SK-N-MC (cell line): ENCODE measurements at places on chromosomes 11 and 22.

GRCh38 chr22:29327089-29327764 lies 11.7 kb upstream of the RASL10A start:
- no peak for DNase-seq

DNA sequence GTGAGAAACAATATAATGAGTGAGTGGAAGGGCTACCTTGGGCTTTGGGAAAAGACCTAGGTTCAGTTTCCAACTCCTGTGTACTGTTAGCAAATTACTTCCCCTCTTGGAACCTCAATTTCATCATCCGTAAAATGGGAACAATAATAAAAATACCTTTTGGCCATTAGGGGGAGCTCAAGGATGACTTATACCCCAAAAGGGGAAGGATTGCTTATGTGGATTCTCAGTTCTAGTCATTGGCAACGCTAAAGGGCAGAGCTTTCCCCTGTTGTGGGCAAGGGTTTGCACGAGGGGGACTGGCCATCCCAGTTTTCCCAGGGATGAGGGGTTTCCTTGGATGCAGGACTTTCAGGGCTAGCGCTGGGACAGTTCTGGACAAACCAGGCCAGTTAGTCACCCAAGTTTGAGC lies 3.1 kb upstream of the COMMD9 start:
- DNase-seq: no peak

DNA sequence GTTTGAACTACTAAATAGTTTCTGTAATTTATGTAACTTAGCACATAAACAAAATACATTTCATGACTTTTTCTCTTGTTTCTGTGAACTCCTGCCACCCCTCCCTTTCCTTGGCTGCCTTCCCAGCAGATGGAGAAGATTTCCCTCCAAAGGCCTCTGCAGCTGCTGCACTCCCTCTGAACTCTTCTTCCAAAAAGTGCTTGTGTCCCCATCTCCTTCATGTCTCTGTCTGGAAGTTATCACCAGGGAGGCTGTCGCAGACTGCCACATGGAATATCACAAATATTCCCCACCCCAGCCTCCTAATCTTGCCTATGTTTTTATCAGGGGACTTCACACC lies 1068.3 kb downstream of the OPCML start:
- no peak for DNase-seq

DNA sequence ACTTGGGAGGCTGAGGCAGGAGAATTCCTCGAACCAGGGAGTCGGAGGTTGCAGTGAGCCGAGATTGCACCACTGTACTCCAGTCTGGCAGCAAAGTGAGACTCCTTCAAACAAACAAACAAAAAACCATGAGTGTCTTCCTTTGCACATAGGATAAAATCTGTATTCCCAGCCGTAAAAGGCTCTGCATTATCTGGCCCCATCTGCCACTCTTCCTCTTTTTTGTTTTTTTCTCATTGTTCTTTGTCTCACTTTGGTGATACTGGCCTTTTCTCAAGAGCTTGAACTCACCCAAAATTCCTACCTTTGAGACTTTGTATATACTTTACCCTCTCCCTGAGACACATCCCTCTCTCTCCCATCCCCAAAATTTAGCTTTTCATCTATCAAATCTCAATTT lies 17.6 kb downstream of the FDX1 start:
- DNase-seq: no peak

- no peak for DNase-seq
These were observed 1004.1 kb downstream of the OPCML start for GRCh38 chr11:132528181-132528580.

DNA sequence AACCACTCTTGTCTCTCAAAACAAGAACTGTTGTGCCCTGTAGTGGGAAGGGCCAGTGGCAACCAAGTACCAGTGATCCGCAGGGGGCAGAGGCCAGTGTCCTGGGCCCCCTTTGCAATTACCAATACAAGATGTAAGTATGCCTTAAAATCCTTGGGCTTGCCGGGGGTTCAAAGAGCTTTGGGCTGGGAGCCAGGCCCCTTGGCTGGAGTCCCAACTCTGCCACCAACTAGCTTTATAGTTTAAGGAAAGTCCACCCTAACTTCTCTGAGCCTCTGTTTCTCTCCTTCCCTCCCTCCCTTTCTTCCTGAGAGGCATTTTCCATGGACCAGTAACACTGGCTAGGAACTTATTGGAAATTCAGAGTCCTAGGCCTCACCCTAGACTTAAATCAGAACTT lies 15.5 kb downstream of the CLMP start:
- no peak for DNase-seq

DNA sequence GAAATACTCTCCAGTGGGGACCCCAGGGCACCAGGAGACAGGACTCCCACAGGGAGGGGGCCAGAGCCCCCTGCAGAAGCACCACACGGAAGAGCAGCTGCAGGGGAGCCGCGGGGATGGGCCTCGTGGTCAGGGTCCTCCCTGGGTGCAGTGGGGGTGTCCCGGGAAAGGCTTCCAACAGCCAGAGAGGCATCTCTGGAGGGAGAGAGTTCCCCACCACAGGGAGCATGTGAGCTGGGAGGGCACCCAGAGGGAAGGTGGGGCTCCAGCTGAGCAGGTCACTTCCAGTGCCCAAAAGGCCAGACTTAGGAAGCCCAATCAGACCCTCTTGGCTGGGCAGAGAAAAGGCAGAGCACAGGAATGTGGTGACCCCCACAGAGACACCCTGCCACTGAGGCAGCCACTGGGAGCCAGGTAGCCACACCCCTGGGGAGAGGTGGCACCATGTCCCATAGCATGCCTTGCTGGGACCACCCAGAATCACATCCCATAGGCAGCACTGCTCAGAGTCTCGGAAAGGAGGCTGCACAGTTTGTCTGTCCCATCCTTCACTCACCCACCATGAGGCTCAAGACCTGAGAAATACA lies 49.9 kb upstream of the LMO1 start:
- no peak for DNase-seq

GRCh38 chr11:131194726-131195125 lies 175.7 kb upstream of the NTM start:
- no peak for DNase-seq

- no peak for DNase-seq
These were observed 203.7 kb downstream of the FAM181B start for GRCh38 chr11:82529936-82530335.

DNA sequence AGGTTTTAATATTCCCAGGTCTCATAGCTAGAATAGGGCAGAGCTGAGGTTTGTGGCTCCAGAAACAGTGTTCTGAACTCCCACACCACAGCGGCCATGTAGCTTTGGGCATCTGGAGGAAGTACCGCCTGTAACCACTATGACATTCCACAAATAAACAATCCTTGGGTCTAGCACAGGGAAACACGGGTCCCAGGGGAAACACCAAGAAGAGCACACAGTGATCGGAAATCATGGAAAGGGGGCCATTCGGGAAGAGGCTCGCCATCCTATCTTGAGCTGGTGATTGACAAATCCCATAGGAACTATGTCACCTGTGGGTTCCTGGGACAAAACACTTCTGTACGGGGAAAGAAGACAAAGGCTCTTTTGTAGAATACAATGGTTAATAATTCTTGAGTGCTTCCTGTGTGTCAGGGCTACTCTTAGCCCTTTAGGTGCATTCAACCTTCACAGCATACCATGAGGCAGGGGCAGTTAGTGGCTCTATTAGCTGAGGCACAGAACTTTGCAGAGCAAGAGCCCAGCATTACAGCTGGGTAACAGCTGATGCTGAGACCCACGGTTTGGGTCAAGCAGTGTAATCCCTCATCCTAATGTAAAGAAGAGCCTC lies 514.2 kb downstream of the NTM start:
- DNase-seq: no peak

- no peak for DNase-seq
These were observed 907.1 kb downstream of the DLG2 start for GRCh38 chr11:84719935-84720577.

DNA sequence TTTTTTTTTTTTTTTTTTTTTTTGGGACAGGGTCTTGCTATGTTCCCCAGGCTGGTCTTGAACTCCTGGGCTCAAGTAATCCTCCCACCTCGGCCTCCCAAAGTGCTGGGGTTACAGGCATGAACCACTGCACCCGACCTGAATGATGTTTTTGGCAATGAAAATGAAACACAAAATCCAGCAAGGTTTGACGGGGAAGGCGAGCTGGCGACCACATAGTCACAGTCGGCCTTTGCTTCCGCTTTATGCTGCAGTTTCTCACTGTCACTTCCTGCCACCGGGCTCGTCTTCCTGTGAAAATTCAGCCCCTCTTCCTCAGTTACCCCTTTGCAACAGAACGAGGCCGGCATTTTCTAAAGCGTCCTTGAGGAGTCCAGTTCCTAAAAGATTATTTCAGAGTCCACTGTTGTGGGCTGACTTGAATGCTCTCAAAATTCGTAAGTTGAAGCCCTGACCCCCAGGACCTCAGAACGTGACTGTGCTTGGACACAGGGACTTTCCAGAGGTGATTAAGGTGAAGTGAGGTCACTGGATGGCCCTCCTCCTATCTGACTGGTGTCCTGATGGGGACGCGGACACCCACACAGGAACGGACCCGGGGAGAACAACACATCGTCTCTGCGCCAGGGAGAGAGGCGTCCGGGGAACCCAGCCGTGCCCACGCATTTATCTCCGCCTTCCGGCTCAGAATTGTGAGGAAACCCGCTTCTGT lies 2.9 kb upstream of the BID start:
- no peak for DNase-seq

DNA sequence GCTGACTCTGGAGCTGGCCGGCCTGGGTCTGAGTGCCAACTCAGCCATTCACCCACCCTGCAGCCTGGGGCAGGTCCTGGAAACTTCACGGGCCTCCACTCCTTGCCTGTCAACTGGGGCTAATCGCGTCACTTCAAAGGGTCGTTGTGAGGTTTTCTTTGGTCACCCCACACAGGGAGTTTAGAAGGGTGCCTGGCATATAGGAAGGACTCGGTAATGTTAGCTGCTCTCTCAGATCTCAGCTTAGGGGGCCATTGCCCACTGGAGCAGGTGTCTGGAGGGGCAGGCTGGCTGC lies 7.3 kb downstream of the INCENP start:
- no peak for DNase-seq

DNA sequence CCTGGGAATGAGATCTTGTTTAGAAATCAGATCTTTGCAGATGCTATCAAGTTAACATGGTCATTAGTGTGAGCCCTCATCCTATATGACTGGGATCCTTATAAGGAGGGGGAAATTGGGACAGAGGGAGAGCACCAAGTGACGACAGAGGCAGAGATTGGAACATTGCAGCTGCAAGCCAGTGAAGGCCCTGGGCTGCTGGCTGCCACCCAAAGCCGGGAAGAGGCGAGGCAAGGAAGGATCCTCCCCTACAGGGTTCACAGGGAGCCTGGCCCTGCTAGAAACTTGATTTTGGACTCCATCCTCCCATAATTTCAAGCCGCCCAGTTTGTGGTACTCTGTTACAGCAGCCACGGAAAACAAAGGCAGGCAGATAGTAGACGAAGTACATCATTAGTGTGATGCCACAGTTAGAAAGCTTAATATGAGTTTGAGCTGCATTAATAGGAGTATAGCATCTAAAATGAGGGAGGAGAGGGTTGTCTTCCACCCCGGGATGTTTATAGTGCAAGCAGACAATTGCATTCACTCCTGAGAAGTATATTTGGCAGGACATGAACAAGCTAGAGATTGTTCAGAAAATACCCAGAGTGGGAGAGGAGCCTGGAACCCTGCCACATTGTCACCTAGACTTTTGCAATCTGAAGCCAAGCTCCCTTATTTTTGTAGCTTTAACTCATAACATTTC lies 56.8 kb upstream of the CLMP start:
- no peak for DNase-seq

DNA sequence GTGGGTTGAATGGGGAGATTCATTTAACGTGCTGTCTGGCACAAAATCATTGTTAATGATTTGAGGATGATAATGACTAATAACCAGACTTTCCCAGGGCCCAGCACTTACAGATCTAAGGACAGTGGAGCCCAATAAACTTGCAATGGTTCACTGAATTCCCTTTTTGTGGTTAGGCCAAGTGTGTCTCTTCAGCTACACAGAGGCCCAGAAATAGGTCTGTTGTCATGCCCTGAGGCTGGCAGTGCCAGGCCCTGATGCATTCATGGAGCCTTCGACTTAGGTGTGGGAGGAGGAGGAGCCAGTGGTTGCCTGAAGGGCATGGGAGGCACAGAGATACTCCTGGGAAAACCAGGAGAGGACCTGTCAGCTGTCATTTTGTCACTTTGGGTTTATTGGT lies 56.1 kb downstream of the KIAA1671 start:
- no peak for DNase-seq

GRCh38 chr11:57303280-57303989 lies 21.3 kb downstream of the TNKS1BP1 start:
- no peak for DNase-seq

GRCh38 chr22:26669060-26669481 lies 11.7 kb downstream of the MIAT start:
- DNase-seq: no peak

GRCh38 chr22:43110927-43111623 lies 525 bp downstream of the BIK start:
- DNase-seq: no peak

DNA sequence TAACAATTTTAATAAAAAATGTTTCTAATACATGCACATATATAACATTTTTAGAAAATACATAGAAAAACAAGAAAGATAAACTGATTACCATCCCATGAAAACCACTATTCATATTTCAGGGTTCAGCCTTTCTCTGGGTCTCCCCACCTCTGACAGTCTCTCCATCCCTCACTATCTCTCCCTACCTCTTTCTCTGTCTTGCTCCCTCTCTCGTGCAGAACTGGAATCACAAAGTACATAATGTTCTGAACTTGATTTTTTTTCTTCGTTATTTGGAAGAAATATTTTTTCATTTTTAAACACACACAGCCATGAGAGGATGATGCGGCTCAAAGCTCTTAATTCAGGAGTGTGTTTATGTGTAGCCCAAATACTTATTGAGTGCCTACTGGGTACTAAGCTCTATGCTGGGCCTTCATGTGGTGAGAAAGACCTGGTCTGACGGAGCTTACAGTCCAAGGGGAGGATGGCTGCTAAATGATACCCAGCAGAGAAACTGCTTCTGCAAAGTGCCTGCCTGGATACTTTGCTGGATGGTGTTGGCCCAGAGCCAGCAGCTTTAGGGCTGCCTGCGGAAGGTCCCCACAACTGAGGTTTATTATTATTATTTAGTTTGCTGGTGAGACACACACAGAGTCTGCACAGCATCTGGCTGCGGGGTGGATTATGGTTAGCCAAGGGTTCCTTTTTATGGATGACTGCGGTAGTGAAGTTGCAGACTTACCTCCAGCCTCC lies 42.6 kb downstream of the SC5D start:
- no peak for DNase-seq

GRCh38 chr11:96309643-96310017 lies 33.4 kb downstream of the MAML2 start:
- no peak for DNase-seq

DNA sequence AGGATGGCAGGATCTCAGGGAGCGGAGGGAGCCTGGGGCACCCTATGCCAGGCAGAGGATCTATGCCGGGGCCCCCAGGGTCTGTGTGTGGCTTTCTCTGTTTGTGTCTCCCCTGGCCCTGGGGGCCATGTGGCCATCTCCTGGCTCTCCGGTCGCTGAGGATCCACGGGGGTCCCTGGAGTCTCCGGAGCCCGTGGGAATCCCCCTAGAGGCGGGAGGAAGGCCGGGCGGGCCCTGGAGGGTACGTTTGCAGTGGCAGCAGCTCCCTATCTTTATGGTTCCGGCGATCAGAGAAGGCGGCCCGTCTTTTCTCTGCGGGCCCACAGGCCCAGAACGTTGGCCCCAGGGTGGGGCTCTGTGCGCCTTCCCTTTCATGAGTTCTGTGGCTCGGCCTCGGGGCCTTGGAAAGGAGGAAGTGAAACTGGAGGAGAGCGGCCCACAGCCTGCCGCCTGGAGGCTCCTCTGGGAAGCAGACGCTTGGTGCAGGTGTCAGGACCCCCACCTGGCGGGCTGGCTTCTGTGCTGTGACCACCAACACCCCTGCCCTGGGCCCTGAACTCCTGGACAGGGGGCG lies 82.1 kb downstream of the KCNQ1 start:
- no peak for DNase-seq
